ENCODE measurements at places on chromosomes 3 and 15. TPM values are rescaled to one million over a fixed set of nuclear protein-coding genes. Genes with fewer than 3 reads are reported as not detected.

- H3K36me3 ChIP-seq: no peaks in the 10 kb centered on the region
- H3K4me3 ChIP-seq: no peak overlapping the region
- no peaks in the 10 kb centered on the region for H3K27me3 ChIP-seq
Observed at GRCh38 chr15:86483936-86484335, 404.3 kb downstream of the AGBL1 start.

DNA sequence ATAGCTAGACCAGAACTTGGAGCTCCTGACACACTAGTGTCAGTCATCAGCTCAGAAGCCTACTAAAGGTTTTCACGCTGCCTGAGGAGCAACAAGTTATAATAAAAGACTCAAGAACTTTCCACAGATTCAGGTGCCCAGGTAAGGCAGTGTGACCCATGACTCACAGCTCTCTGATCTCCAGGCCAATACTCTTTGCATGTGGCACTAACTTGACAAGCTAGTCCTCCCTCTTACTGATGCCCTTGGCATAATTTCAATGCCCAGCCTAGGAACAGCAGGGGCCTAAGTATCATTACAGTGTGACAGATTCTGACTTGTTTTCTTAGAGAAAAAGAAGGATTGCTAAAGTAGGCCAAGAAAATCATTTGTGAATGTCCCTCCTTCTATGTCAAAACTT, 38.4 kb downstream of the MEIS2 start:
- H3K4me1 ChIP-seq: no peaks in the 10 kb centered on the region
- no peaks in the 10 kb centered on the region for H3K36me3 ChIP-seq
- DNase-seq: no peak
- no peak overlapping the region for H3K27ac ChIP-seq
- H3K4me3 ChIP-seq: no peak overlapping the region
- H3K27me3 ChIP-seq: no peaks in the 10 kb centered on the region

- H3K4me3 ChIP-seq: no peak overlapping the region
- DNase-seq: no peak
- no peaks in the 10 kb centered on the region for H3K4me1 ChIP-seq
- no peaks in the 10 kb centered on the region for H3K27me3 ChIP-seq
- H3K36me3 ChIP-seq: no peaks in the 10 kb centered on the region
Observed at GRCh38 chr3:64680334-64680733, 7.5 kb downstream of the ADAMTS9 start.

DNA sequence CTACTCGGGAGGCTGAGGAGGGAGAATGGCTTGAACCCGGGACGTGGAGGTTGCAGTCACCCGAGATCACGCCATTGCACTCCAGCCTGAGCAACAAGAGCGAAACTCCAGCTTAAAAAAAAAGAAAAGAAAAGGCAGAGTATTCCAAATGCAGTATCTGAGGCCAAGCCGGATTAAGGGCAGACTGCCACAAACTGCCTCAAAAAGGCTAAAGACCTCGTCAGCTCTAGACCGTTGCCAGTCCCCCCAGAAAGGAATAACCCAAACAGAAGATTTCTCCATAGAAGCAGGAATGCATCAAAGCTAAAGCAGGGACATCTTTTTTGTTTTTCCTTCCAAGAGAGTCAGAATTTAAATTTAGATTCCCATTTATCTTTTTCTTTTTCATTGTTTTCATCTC, 72.9 kb downstream of the TM4SF4 start:
- no peak for DNase-seq
- no peak overlapping the region for H3K4me3 ChIP-seq
- H3K27ac ChIP-seq: no peak overlapping the region
- no peaks in the 10 kb centered on the region for H3K4me1 ChIP-seq
- H3K27me3 ChIP-seq: no peaks in the 10 kb centered on the region

DNA sequence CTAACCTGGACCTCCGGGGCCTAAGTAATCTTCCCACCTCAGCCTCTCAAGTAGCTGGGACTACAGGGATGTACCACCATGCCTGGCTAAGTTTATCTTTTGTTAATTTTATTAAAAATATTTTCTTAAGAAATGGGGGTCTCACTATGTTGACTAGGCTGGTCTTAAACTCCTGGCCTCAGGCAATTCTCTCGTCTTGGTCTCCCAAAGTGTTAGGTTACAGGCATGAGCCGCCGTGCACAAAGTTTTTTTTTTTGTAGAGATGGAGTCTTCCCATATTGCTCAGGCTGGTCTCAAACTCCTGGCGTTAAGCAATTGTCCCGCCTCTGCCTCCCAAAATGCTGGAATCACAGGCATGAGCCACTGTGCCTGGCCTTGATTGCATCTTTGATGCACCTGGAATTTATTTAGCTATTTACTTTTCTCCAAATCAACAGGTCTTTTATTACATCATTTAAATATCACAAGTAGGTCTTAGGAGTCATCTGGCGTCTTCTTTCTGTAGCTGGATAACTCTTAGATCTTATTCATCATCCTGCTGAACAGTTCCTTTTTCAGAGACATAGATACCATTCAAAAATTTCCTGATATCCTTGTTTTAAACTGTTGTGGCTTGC, 7.8 kb upstream of the MAP2K1 start:
- no peak overlapping the region for H3K27ac ChIP-seq
- H3K4me1 ChIP-seq: no peaks in the 10 kb centered on the region
- no peak overlapping the region for H3K4me3 ChIP-seq

DNA sequence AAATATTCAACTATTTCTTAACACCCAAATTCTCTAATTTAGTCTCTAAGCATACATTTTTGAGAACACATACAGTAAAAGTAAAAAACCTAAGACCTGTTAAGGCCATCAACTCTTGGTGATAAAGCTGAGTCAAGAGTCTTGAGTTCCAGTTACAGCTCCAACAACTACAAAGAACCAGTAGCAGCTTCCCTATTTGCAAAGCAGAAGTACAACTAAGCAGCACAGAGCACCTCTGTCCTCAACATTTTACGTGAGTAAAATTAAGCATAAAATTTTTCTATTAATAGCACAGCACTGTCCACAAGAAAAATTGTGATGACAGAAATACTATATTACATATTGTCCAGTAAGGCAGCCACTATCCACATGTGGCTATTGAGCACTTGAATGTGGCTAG, 4.4 kb downstream of the PCOLCE2 start:
- no peak for DNase-seq
- no peaks in the 10 kb centered on the region for H3K4me1 ChIP-seq
- H3K27me3 ChIP-seq: peaks cover 9% of the 10 kb centered on the region
- no peak overlapping the region for H3K27ac ChIP-seq

DNA sequence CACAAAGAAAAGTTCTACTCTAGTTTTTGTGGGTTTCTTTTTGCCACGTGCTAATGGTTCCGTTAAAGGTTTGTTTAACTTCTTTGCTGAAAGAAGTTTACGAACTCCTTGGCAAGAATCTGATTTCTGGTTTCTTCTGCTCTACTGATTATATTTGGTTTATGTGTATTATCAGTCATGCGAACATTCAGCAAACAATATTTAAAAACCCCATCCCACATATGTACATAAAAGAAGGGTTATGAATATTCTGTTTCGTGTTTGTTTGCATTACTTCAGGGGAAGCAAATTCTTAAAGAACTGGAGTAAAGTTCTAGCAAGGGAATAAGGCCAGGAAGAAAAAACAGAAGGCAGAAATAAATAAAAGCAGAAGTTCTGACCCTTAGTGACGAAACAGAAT, 9.8 kb downstream of the LARS2 start:
- no peak overlapping the region for H3K4me3 ChIP-seq
- no peaks in the 10 kb centered on the region for H3K4me1 ChIP-seq
- DNase-seq: no peak

DNA sequence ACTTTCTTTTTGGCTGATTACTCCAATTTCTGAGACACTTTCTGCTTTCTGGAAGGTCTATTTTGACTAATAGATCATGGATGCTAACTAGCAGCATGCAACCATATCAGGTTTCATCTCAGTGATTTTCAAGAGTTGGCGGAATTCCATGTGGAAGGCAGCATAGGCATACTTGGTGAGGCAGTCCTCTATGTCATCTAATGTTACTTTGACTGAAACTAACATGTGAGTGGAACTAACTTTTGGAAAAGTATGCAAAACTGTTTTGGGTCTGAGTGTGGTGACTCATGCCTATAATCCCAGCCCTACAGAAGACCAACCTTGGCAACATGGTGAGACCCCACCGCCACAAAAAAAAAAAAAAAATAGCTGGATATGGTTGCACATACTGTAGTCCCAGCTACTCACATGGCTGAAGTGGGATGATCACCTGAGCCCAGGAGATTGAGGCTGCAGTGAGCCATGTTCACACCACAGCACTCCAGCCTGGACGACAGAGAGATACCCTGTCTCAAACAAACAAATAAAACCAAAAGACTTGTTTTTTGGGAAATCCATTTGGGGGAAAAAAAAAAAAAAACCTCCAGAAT, 1033.7 kb downstream of the ROBO1 start:
- DNase-seq: no peak
- no peak overlapping the region for H3K27ac ChIP-seq
- no peak overlapping the region for H3K4me3 ChIP-seq
- H3K27me3 ChIP-seq: no peaks in the 10 kb centered on the region

GRCh38 chr15:93823971-93824913, 407.1 kb upstream of the MCTP2 start:
- DNase-seq: no peak
- H3K4me1 ChIP-seq: no peaks in the 10 kb centered on the region
- H3K27ac ChIP-seq: no peak overlapping the region
- no peaks in the 10 kb centered on the region for H3K27me3 ChIP-seq
- H3K4me3 ChIP-seq: no peak overlapping the region

GRCh38 chr3:149016242-149016641, 24.9 kb downstream of the GYG1 start:
- no peak overlapping the region for H3K27ac ChIP-seq
- peaks cover 6% of the 10 kb centered on the region for H3K4me1 ChIP-seq
- DNase-seq: no peak
- H3K27me3 ChIP-seq: no peaks in the 10 kb centered on the region
- H3K36me3 ChIP-seq: peaks cover 10% of the 10 kb centered on the region

GRCh38 chr3:120130656-120131055, 36.4 kb upstream of the GSK3B start:
- DNase-seq: no peak
- H3K27ac ChIP-seq: no peak overlapping the region
- no peaks in the 10 kb centered on the region for H3K36me3 ChIP-seq
- H3K4me3 ChIP-seq: no peak overlapping the region

- no peaks in the 10 kb centered on the region for H3K36me3 ChIP-seq
- no peak overlapping the region for H3K27ac ChIP-seq
- DNase-seq: no peak
- H3K27me3 ChIP-seq: no peaks in the 10 kb centered on the region
- no peak overlapping the region for H3K4me3 ChIP-seq
- no peaks in the 10 kb centered on the region for H3K4me1 ChIP-seq
Observed at GRCh38 chr3:169172535-169172934, 491.0 kb downstream of the MECOM start.

GRCh38 chr3:168532135-168532534, 436.4 kb upstream of the GOLIM4 start:
- no peak overlapping the region for H3K4me3 ChIP-seq
- no peak overlapping the region for H3K27ac ChIP-seq
- H3K36me3 ChIP-seq: no peaks in the 10 kb centered on the region
- no peaks in the 10 kb centered on the region for H3K27me3 ChIP-seq
- no peak for DNase-seq

DNA sequence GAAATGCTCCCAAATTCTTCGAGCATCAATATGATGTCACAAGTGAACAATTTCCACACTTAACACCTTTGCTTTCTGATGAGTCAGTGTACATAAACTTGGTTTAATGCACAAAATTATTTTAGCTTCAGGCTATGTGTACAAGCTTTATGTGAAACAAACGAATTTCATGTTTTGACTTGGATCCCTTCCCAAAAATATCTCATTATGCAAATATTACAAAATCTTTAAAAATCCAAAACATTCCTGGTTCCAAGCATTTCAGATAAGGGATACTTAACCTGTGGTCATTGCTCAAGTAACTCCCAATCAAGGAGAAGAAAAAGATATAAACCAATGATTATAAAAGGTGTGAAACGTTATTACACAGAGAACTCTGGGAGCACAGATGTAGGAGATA, 25.2 kb downstream of the RAB5A start:
- H3K36me3 ChIP-seq: peaks cover 18% of the 10 kb centered on the region
- no peaks in the 10 kb centered on the region for H3K27me3 ChIP-seq
- H3K4me3 ChIP-seq: no peak overlapping the region

GRCh38 chr15:83207660-83208366, at the start of gene HDGFL3:
TSS of gene HDGFL3 (minus strand) at chr15:83207823. CDS start at chr15:83207414, 409 bp downstream.
- H3K4me3 ChIP-seq: no peak within 1 kb of the TSS
- H3K27ac ChIP-seq: peak within 1 kb of the TSS; percentile 1
- DNase-seq: no peak
- no peaks in the 10 kb centered on the region for H3K36me3 ChIP-seq

- peaks cover 10% of the 10 kb centered on the region for H3K27me3 ChIP-seq
- peaks cover 11% of the 10 kb centered on the region for H3K4me1 ChIP-seq
- no peak for DNase-seq
- H3K4me3 ChIP-seq: no peak overlapping the region
- no peak overlapping the region for H3K27ac ChIP-seq
Observed at GRCh38 chr15:68560501-68561113, 18.2 kb upstream of the CORO2B start.

DNA sequence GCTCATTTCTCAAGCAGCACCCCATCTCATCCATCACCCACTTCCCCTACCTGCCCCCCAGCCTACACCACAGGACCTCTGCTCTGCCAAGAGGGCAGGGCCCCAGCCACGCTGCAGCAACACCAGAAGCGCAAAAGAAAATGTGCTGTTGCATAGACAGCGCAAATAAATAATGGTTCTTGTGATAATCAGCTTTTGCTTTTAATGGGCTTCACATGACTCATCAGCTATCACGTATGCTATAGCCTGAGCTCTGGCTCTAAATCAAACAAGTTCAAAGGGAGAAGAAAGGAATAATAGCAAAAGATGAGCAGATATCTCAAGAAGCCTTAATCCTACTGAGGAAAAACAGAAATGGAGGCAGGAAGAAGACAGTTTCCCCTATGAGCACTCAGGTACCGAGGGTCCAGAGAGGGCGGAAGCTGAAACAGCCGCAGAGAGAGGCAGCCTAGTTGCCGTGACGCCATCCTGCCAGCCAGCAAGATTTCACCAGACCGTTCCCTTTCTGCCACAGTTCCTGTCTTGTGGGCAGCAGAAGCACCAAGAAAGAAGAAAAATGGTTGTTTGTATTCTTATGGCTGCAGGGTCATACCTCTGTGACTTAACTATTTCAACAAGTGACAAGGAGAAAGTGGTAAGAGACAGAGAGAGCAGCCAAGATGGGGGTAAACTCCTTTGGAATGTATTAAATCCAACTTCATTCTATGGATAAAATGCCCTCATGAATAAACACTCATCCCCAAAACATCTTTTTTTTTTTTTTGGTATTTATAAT, 22.0 kb downstream of the RAB27A start:
- H3K27ac ChIP-seq: peak overlapping the region; percentile 81
- no peaks in the 10 kb centered on the region for H3K27me3 ChIP-seq
- DNase-seq: peak; percentile 85
- no peaks in the 10 kb centered on the region for H3K36me3 ChIP-seq

GRCh38 chr3:193348686-193349085, 29.9 kb downstream of the ATP13A5 start:
- DNase-seq: no peak
- no peak overlapping the region for H3K4me3 ChIP-seq
- no peak overlapping the region for H3K27ac ChIP-seq
- H3K36me3 ChIP-seq: no peaks in the 10 kb centered on the region
- H3K4me1 ChIP-seq: no peaks in the 10 kb centered on the region

GRCh38 chr3:74844428-74844827, 230.0 kb upstream of the CNTN3 start:
- H3K4me3 ChIP-seq: no peak overlapping the region
- no peaks in the 10 kb centered on the region for H3K27me3 ChIP-seq
- no peaks in the 10 kb centered on the region for H3K36me3 ChIP-seq
- H3K4me1 ChIP-seq: no peaks in the 10 kb centered on the region
- DNase-seq: no peak

Gene AADACL2
- polyA plus RNA-seq: not detected

Gene ISY1
- polyA plus RNA-seq: 91.6 TPM

Gene MAP6D1
- 3.6 TPM for polyA plus RNA-seq

Gene DNAJC19
- polyA plus RNA-seq: 102 TPM

Gene LIPH
- polyA plus RNA-seq: not detected

Gene ESYT3
- polyA plus RNA-seq: not detected

Gene P2RY12
- polyA plus RNA-seq: not detected

Gene ZNF660
- 0.07 TPM for polyA plus RNA-seq

Gene VEPH1
- not detected for polyA plus RNA-seq
